ENCODE measurements at places on chromosomes 2 and 18.

DNA sequence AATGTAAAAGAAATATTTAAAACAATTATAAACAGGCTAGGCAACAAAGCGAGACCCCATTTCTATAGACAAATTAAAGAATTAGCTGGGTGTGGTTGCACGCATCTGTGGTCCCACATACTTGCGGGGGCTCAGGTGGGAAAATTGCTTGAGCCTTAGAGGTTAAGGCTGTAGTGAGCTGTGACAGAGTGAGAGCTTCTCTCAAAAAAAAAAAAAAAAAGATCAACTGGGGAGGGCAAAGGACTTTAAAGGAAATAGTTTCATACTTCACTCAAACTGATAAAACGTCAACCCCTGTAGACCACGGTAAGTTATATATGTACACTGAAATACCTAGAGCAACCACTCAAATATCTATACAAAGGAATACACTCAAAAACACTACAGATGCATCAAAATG lies 37.5 kb downstream of the MGAT4A start:
- DNase-seq, result no peak

DNA sequence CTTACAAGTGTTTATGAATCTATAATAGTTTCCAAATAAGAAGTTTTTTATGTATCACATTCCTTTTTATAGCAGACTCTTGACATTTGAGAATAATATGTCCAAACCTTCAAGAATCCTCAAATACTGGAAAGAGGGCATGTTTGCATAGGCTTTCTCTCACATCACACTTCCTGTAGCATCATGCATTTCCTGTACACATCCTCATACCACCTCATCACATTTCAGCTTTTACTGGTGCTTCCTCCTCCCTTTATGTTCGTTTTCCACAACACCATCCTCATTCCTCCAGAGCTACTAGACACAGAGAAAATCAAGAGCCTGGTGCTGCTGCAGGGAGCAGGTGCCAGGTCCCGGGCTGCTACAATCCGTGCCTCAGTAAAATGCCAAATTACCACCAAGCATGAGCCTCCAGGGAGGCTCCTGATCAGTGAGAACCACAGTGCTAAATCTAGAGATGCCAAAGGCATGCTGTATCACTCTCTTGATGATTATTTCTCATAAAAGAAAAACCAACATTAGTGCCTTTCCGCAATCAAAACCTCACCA lies 137.7 kb upstream of the CYP1B1 start:
- no peak for DNase-seq

DNA sequence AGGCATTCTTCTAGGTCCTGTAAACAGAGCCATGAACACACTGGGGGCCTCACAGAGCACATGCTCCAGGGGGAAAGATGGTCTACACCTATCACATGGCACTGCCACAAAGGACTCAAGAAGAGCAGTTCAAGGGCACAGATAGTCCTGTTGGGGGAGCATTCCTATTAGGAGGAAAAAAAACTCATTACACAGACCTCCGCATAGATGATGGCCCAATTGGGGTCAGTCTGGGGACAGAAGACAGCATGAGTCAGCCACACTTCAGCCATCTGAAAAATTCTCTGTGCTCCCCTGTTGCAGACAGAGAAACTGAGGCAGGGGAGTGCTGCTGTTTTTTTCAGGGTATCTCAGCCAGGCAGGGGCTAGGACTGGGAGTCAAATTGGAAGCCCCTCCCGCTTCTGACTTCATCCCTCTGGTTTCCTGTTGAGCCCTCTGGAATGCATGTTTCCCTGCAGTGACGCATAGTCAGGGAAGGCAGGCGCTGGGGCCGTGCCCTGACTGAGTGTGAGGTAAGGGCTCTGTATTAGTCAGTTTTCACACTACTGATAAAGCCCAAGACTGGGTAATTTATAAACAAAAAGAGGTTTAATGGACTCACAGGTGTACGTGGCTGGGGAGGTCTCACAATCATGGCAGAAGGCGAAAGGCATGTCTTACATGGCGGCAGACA lies 67.9 kb downstream of the RHOB start:
- peak; percentile 69 for DNase-seq

DNA sequence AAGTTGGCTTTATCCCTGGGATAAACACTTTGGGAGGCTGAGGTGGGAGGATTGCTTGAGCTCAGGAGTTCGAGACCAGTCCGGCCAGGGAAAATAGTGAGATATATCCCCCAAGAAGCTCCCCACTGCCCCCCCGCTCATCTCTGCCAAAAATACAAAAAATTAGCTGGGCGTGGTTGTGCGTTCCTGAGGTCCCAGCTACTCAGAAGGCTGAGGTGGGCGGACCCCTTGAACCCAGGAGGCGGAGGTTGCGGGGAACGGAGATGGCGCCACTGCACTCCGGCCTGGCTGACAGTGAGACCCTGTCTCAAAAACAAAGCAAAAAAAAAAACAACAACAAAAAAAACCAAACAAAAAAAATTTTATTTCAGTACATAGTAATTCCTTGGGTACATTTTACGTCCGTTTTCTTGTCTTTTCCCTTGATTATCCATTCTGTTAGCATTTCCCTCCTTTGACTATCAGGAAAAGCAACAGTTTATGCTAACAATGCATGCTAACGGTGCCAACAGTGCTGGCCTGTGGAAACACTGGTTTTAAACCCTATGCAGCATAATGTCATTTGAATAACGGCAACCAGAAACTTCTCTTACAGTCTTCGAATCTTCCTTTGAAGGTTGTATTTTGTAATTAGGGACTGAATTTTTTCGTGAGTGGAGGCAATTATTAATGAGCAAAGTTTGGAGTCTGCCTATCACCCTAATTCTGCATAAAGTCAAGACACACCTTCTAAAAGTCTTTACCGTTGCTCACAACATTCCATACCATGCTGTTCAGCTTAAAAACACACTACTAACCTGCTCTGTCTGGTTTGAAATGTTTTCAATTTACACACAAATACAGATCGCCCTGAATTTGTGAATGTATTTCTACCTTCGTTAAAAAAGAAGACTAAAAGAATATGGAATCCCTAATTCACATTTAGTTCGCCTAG lies 721 bp upstream of the MIB1 start:
- no peak for DNase-seq

DNA sequence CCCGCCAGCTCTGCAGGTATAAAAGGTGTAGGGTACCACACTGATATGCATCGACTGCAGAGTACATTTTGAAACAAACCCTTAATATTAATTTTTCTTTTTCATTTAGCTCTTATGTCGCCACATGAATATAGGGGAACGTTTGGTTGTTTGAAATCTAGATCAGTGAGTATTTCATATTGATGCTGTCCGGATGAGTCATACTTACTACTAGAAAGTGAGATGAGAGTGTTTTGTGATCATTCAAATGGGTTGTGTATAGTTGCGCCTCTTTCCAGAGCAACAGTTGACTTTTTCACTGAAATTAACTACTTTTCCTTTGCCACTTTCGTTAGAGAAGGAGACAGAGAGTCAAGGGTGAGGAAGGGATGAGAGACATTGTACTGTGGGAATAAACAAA lies 24.6 kb downstream of the NPAS2 start:
- no peak for DNase-seq

DNA sequence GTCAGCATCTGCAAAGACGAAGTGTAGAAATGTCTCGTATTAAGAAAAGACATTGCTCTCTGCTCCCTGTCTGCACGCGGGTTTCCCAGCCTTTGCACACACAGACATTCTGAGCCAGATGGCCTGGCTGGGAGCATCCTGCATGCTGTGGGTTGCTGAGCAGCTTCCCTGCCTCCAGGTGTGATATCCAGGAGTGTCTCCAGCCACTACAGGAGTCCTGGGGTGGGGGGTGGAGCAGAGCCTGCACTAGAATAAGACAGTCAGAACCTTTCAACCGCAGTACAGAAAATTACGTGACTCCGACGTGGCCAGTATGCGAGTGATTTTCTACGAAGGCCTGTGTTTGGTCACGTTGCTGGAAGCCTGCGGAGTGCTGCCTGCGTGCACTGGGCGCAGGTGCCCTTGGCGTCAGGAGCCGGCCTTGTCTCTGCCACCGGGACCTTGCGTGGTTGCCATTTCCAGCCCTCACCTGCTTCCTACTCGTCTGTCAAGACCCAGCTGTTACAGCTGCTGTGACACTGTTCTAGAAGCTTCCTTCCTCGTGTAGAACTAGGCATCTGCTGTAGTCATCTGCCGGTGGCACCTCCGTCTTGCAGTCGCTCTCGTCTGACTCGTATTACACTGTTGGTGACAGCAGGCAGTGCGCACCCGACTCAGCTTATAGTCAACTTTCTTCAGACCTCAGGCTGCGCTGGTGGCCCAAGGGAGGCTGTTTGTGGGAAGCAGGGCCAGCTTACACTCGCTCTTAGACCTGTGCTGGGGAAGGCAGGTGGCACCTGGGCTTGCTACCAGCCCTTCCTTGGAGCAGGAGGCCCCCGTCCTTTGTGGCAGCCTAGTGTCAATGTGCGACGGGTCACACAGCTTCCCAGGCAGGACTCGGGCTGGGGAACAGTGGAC lies 11.2 kb downstream of the CTDP1 start:
- DNase-seq, result no peak

DNA sequence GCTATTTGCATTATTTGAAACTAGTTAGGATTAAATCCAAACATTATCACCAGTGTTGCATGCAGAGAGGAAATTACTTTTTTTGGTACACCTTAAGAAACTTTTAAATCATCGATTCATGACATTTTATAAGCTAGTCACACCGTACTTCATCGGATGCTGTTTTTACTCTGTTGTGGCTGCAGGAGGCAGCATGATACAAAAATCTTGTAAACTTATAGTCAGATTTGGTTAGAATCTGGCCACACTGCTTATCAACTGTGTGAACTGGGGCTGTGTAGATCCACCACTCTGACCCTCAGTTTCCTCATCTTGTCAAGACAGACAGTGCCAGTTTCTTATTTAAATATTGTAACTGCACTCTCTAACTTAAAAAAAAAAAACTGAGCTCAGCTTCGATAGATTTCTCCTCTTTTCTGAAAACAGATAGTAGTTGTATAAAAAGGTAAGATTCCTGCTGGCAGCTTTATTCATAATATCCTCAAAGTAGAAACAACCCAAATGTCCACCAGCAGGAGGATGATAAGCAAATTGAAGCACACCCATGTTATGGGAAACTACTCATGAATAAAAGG lies 77.8 kb downstream of the RAPGEF4 start:
- DNase-seq, result peak; percentile 17

GRCh38 chr2:126781806-126782205 lies 116.9 kb upstream of the TEX51 start:
- DNase-seq, result no peak

DNA sequence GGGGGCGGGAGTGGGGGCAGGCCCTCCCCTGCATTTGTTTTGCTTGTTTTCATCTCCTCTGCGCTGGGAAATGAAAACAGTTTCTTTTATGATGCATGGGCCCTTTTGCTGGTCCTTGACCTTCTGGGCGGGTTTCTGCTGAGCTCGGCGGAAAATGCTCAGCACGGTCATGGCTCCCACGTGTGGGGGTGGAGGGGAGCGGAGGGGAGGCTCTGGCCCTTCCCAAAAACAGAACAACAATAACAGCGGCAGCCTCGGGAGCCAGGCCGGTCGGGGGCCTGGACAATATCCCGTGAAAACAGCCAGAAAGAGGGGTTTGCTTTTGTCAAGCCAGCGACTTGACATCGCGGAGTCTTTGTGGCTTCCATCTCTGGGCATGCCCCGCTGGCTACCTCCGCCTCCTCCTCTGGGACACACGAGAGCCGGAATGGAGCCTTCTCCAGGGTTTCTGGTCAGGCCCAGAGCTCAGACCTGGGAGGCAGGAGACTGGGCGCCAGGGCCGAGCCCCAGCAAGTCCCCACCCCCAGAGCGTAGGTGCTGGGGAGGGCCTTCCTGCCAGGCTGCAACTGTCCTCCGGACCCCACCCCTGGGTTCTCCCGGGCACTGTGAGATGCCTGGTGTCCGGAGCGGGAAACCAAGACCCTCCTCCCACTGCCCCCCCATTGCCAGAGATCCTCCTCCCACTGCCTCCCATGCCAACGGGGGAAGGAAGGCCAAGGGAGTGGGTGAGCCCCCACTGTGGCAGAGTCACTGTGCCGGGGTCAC lies 35.9 kb upstream of the SNED1 start:
- peak; percentile 55 for DNase-seq

DNA sequence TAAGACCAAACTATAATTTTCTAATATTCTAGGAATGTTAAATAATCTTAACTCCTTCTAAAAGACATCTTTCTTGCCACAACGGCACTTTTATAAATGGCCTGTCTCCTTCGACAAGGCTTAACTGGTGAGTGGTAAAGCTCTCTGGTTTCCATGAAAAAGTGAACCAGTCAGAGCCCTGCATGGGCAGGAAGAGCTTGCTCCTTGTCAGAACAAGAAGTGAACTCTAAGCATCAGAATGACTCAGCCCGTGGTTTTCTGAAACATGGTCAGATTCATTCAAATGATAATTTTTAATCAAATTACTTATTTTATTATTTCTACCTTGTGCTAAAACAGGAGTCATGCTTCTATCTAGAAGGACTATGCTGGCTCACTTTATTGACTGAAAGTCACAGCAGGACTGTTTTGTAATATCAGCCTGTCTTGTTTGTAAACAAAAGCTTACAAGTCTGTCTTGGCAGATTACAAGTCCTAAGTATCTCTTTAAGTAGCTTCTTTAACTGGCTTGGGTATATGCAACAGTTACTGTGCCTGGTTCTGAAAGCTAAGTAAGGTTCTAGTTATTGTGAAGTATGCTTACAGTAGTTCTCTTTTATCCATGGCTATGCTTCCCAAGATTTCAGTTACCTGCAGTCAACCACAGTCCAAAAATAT lies 245.4 kb downstream of the NAPG start:
- no peak for DNase-seq

DNA sequence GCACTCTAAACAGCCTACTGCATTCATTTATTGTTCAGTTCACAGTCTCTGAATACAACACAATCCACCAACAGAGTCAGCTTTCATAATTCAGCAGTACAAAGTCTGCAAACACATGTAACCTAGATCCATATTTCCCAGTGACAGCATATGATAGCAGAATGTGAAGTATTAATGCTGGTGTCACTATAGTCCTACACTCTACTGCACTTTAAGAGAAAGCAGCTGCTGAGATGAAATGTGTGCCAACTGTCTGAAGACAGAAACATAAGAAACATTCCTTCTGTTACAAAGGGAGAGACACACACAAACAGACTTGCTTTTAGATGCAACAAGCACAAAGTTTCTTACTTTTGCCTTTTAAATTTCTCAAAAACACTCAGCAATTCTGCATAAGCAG lies 441.8 kb downstream of the ZEB2 start:
- no peak for DNase-seq

DNA sequence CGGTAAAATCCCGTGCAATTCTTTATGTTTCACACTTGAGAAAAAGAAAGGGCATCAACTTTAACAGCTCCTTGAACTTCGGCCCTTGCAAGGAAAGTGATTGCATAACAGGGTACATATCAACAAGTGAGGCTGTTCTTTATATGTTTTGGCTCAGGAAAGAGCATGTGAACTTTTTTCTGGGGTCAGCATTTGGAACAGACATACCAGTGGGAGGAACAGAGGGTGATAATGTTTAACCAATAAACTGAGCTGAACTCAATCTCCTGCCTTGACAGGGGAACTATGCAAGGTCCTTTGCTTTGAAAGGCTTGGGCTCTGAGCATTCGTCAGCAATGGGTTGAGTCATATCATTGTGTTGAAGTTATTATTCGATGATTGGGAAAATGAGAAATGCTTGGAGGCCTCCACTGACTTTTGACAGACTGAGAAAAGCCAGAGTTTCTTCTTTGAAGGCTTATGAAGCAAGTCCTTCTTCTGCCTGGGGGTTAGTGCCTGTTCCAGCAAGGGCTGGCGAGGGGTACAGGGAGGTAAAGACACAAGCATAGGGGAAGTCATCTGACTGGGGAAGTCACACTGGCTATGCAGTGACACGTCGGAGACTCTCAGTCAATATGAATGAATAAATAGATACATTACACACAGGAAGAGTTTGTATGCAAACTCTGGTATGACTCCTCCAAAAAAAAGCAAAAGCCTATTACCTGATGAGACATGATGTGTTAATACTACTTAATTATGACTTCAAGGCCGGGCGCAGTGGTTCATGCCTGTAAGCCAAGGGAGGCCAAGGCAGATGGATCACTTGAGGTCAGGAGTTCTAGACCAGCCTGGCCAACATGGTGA lies 57.2 kb downstream of the CYB5A start:
- peak; percentile 86 for DNase-seq
